Fibroblast of lung (primary cell): ENCODE measurements at places on chromosomes 2 and 18.
A peak's percentile ranks its signal among the peaks of the same experiment; 100 is the strongest.

GRCh38 chr2:218993345-218994315 is at the start of gene CRYBA2:
TSS of gene CRYBA2 (minus strand) at chr2:218993422. CDS start at chr2:218993176, 246 bp downstream.
- H3K4me3 ChIP-seq: peak within 1 kb of the TSS; percentile 3
- DNase-seq: no peak
- no peak within 1 kb of the TSS for H3K27ac ChIP-seq
- H3K4me1 ChIP-seq: no peaks in the 10 kb centered on the region
- no peaks in the 10 kb centered on the region for H3K36me3 ChIP-seq

DNA sequence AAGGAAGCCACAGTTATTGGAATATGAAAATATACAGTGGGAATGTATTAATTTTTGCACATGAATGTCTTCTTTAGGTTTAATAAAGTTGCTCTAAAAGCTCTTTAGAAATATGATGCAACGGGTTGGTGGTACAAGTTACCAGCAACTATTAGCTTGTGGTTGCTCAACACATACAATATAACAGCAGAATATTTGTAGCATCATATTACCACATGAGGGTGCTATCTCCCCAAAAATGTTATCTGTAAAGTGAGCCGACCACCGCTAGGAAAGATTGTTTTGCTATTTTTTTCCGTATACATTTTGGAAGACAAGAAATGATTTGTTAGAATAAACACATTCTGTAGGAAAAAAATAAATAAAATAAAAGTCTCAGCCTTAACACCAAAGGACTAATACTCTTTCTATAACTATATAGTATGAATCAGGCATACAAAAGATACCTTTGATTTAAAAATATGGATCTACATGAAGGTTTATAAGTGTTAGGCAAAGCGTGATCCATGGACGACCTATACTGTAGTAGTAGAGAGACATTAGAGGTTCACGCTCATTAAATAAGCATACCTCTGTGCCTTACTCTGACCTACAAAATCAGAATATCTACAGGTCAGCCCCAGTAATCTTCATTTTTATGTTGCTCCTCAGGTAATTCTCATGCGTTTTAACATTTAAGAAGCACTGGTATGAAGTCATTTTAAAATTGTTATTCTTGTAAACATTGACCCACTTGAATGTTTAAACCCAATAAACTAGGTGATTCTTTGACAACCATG is 1110.6 kb upstream of the ACVR2A start:
- H3K4me1 ChIP-seq: no peaks in the 10 kb centered on the region
- H3K27ac ChIP-seq: no peak overlapping the region
- H3K27me3 ChIP-seq: no peaks in the 10 kb centered on the region
- no peak overlapping the region for H3K4me3 ChIP-seq
- no peaks in the 10 kb centered on the region for H3K36me3 ChIP-seq

DNA sequence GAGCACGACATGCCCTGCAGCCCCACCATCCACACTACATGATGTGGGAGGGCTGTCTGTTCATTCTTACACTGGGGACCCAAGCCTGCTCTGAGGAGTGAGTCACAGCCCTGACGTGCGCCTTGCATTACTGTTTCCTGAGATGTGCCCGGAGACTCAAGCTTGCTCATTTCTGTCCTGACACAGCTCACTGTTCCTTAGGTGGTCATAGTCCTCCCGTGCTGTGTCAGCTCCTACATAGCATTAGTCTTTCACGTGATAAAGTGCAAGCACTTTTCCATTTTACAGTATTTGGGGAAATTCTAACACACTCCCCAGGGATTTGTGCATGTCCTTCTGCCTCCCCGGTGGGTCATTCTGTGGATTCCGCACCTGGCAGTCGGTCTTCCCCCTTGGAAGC is 46.2 kb upstream of the TRIM43B start:
- peaks cover 4% of the 10 kb centered on the region for H3K36me3 ChIP-seq
- H3K27me3 ChIP-seq: no peaks in the 10 kb centered on the region
- no peak overlapping the region for H3K4me3 ChIP-seq
- DNase-seq: peak; percentile 26
- peaks cover 3% of the 10 kb centered on the region for H3K4me1 ChIP-seq
- no peak overlapping the region for H3K27ac ChIP-seq

DNA sequence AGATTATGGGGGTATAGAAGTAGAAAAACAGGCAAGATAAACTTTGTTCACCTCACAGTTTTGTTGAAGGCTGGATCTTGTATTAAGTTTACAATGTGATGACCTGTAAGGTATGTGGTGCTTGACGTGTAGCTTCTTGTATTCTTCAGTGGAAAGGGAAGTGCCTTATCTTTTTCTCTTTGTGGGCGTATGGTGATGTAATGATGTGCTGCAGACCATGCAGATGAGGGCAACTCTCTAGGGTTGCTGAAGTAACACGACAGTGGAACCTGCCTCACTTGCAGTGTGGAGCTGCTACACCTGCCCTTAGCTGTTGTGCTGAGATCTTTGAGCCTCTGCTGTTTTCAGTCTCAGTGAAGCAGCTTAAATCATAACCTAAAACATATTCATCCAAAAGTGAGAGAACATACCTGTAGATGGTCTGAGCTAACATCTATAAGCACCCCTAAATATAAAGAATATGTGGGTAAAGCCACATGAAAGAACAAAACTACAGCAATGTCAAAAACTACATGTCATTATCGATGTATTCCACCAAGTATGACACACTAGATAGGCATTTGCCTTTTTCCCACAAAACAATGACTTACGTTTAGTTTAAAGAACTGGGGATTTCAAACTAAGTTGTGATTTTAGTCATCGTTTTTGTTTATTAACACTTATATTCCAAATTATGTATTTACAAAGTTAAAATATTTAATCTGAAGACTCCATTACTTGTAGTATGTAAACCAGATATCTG is 1144.1 kb downstream of the CNTNAP5 start:
- peak; percentile 44 for DNase-seq
- H3K27me3 ChIP-seq: no peaks in the 10 kb centered on the region
- H3K4me3 ChIP-seq: no peak overlapping the region
- no peak overlapping the region for H3K27ac ChIP-seq

DNA sequence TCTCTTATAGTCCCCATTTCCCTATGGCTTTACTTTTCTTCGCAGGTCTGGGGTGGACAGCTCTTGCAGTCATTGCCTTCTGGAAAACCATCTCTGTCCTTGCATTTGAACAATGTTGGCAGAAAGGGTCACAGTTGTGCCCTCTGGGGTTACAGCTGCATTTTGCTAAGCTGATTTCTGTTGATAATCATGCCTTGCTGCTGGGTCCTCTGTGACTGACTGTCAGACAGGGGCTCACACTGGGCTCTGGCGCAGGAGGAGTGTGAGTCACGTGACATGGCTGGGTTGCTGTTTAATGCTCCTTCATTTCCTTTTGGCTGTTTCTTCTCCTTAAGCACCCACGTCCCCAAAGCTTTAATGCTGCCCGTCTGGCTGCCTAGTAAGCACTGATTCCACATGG is 196.6 kb upstream of the LHCGR start:
- no peaks in the 10 kb centered on the region for H3K27me3 ChIP-seq
- no peak overlapping the region for H3K4me3 ChIP-seq
- H3K27ac ChIP-seq: no peak overlapping the region
- no peaks in the 10 kb centered on the region for H3K36me3 ChIP-seq
- no peak for DNase-seq

- DNase-seq: peak; percentile 3
- H3K36me3 ChIP-seq: no peaks in the 10 kb centered on the region
- no peak overlapping the region for H3K27ac ChIP-seq
- H3K27me3 ChIP-seq: no peaks in the 10 kb centered on the region
- no peaks in the 10 kb centered on the region for H3K4me1 ChIP-seq
These were observed 684.0 kb downstream of the DSC3 start for GRCh38 chr18:30358555-30358954.

DNA sequence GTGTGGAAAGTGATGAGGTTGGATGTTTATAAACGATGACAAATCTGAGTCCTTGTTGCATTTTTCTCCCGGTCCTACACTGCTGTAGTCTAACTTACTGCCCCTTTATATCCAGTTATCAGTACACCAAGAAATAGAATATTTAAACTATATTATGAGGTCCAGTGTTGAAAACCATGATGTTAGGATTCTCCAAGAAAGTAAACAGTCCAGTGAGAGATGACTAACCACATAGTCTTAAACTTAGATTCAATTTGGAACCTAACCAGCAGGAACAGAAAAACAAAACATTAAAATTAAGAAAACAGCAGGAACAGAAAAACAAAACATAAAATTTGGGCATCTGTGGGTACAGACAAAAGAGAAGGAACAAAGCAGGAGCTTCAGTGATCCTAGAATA is 143.2 kb downstream of the TPGS2 start:
- no peaks in the 10 kb centered on the region for H3K4me1 ChIP-seq
- no peaks in the 10 kb centered on the region for H3K27me3 ChIP-seq
- DNase-seq: no peak
- H3K27ac ChIP-seq: no peak overlapping the region

GRCh38 chr2:81767187-81767912 is 1462.8 kb upstream of the LRRTM1 start:
- H3K27ac ChIP-seq: no peak overlapping the region
- DNase-seq: peak; percentile 58
- H3K4me3 ChIP-seq: no peak overlapping the region
- no peaks in the 10 kb centered on the region for H3K27me3 ChIP-seq

DNA sequence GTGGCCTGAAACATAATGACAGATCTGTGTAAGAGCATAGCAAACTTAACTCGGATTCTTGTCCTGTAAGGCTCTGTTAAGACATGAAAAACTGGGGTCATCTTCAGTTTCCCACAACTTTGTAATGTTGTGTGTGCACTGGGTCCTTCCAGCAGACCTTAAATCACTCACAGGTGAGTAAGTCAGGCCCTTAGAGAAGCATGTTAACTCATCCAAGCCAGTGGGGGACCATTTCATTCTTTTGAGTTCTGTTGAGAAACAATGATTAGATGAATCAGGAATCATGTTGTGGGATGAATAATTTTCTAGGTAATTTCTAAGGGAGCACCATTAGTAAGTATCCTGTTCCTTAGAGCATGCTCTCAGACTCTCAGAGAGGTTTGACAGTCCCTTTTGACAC is 167.1 kb downstream of the ESCO1 start:
- no peak overlapping the region for H3K4me3 ChIP-seq
- no peaks in the 10 kb centered on the region for H3K4me1 ChIP-seq
- DNase-seq: no peak
- no peaks in the 10 kb centered on the region for H3K36me3 ChIP-seq
- no peak overlapping the region for H3K27ac ChIP-seq

DNA sequence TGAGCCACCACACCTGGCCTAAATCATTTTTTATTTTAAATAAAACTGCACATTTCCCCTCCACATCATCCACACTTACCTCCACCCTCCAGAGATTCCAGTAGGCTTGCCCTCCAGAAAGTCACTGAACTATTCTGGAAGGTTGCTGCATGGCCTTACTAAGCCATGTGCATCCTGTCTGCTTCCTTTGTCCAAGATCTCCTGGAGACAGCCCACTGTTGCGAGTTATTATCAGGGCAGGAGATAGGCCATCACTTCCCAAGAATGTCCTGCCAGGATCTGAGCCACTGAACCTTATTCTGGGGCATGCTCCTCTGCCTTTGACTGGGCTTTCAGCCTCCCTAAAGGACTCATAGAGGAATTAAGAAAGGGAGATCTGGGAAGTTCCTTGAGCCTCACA is 26.8 kb downstream of the CCDC68 start:
- H3K27ac ChIP-seq: no peak overlapping the region
- no peaks in the 10 kb centered on the region for H3K27me3 ChIP-seq
- no peaks in the 10 kb centered on the region for H3K4me1 ChIP-seq

DNA sequence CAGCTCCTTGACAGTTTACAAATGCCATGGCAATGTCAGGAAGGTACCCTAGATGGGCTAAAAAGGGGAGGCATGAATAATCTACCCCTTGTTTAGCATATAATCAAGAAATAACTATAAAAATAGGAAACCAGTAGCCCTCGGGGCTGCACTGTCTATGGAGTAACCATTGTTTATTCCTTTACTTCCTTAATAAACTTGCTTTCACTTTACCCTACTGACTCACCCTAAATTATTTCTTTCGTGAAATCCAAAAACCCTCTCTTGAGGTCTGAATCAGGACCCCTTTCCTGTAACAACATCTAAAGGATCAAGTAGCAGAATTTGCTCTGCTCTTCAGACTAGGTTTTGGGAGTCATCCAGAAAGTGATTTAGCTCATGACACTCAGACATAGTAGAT is 43.7 kb downstream of the CD8B2 start:
- no peaks in the 10 kb centered on the region for H3K36me3 ChIP-seq
- no peak overlapping the region for H3K27ac ChIP-seq
- no peaks in the 10 kb centered on the region for H3K4me1 ChIP-seq
- H3K27me3 ChIP-seq: no peaks in the 10 kb centered on the region
- H3K4me3 ChIP-seq: no peak overlapping the region

DNA sequence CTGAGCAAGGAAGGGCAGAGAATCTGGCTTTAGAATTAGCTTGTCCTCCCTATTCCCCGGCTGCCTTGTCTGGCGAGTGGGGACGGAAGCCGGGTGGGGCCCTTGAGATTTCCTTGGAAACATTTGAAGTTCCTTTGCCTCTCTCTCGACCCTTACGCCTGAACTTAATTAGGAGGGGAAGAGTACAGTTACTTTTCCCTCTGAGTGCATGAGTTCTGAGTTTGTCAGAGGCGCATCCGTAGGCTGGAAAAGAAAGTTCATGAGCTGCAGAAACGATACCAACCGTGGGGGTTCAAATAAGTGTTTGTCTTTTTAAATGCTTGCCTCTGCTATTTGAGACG is 468 bp downstream of the PIKFYVE start:
- H3K27ac ChIP-seq: peak overlapping the region; percentile 96
- peaks cover 5% of the 10 kb centered on the region for H3K4me1 ChIP-seq
- H3K36me3 ChIP-seq: no peaks in the 10 kb centered on the region
- H3K27me3 ChIP-seq: no peaks in the 10 kb centered on the region

GRCh38 chr2:26623541-26624495 is 17.3 kb downstream of the CIB4 start:
- H3K4me3 ChIP-seq: no peak overlapping the region
- H3K27me3 ChIP-seq: peaks cover 3% of the 10 kb centered on the region
- H3K36me3 ChIP-seq: no peaks in the 10 kb centered on the region

GRCh38 chr2:109369671-109370191 is 240.7 kb downstream of the SH3RF3 start:
- no peaks in the 10 kb centered on the region for H3K4me1 ChIP-seq
- H3K4me3 ChIP-seq: no peak overlapping the region
- no peak for DNase-seq
- no peak overlapping the region for H3K27ac ChIP-seq
- H3K27me3 ChIP-seq: no peaks in the 10 kb centered on the region
- peaks cover 4% of the 10 kb centered on the region for H3K36me3 ChIP-seq

GRCh38 chr18:6929370-6930102 is 188.1 kb downstream of the LAMA1 start:
- no peak overlapping the region for H3K4me3 ChIP-seq
- no peak overlapping the region for H3K27ac ChIP-seq
- H3K27me3 ChIP-seq: no peaks in the 10 kb centered on the region
- H3K36me3 ChIP-seq: no peaks in the 10 kb centered on the region
- no peak for DNase-seq
- H3K4me1 ChIP-seq: no peaks in the 10 kb centered on the region

- no peak overlapping the region for H3K27ac ChIP-seq
- no peak for DNase-seq
- H3K4me1 ChIP-seq: peaks cover 6% of the 10 kb centered on the region
- peaks cover 2% of the 10 kb centered on the region for H3K36me3 ChIP-seq
- no peaks in the 10 kb centered on the region for H3K27me3 ChIP-seq
These were observed 108.9 kb downstream of the MGAT5 start for GRCh38 chr2:134362740-134363139.

- H3K4me3 ChIP-seq: no peak overlapping the region
- no peaks in the 10 kb centered on the region for H3K36me3 ChIP-seq
- H3K27ac ChIP-seq: no peak overlapping the region
- no peaks in the 10 kb centered on the region for H3K4me1 ChIP-seq
These were observed 357.3 kb downstream of the HRH4 start for GRCh38 chr18:24817587-24818371.
